Activated CD4-positive, CD25-positive, alpha-beta regulatory T cell treated with anti-CD3 and anti-CD28 coated beads, Interleukin-2, amount 50 U/mL, for 16 hours (primary cell): ENCODE measurements at places on chromosomes 2 and 18.

GRCh38 chr2:218711550-218711929 is 905 bp downstream of the TTLL4 start:
- DNase-seq, result no peak

- no peak for DNase-seq
Measured at GRCh38 chr18:48154828-48155227, 224.4 kb upstream of the SMAD2 start.

DNA sequence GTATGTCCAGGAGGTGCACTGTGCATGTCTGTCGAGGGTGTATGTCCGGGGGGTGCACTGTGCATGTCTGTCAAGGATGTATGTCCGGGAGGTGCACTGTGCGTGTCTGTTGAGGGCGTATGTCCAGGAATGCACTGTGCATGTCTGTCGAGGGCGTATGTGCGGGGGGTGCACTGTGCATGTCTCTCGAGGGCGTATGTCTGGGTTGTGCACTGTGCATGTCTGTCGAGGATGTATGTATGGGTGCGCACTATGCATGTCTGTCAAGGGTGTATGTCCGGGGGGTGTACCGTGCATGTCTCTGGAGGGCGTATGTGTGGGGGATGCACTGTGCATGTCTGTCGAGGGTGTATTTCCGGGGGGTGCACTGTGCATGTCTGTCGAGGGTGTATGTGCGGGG is 249.3 kb upstream of the MYT1L start:
- no peak for DNase-seq

- DNase-seq, result no peak
Measured at GRCh38 chr2:67320861-67321587, 76.1 kb upstream of the ETAA1 start.

GRCh38 chr2:133755480-133756300 is 187.4 kb upstream of the NCKAP5 start:
- DNase-seq, result no peak

GRCh38 chr2:23107327-23107941 is 277.5 kb upstream of the KLHL29 start:
- no peak for DNase-seq

DNA sequence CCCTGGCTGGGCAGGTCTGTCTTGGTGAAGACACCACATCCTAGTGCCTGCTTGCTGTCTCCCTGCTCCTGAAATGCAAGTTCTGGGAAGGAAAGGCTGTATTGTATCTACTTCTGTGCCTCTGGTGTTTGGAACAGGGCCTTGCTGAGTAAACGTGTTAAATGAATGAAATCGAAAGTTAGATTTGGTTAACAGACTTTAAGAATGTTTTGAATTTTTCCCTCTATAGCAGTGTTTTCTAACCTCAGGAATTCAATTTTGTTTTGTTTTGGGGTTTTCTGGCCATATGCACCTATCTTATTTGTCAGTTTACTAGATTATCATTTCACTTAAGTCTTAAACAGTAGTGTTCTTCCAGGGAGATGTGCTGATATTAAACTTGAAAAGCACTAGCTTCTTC is 20.7 kb downstream of the FARP2 start:
- no peak for DNase-seq

DNA sequence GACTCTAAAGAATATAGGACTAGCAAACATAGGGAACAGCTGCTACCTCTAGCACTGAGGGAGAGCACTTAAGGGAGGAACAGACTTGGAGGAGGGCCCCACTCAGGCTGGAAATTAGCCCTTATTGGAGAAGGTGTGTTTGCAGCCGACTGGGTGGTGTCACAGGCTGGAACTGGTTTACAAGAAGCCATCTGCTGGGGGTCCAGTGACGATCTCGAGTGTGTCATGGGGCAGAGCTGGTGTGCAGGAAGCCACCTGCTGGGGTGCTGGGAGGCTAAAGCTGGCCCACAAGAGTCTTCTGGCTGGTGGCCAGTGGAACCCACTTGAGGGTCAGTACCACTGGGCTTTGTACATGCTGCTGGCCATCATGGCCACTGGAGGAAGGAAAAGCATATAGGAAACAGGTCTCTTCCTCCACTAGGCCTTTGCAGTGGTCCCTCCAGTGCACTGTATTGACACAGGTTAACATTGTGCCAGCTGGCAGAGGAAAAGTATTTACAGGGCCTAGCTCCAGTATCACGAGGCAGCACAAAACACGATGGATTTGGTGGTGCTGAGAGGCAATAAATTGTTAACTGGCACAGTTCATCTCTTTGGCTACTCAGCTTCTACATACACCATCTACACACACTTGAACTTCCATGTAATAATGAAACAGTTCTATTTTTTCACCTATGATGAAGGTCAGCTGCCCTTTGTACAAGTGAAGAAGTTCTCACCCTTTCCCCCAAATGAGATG is 43.6 kb downstream of the MAP3K20 start:
- DNase-seq, result no peak

- DNase-seq, result no peak
Measured at GRCh38 chr2:222295368-222296062, 3.3 kb downstream of the PAX3 start.

DNA sequence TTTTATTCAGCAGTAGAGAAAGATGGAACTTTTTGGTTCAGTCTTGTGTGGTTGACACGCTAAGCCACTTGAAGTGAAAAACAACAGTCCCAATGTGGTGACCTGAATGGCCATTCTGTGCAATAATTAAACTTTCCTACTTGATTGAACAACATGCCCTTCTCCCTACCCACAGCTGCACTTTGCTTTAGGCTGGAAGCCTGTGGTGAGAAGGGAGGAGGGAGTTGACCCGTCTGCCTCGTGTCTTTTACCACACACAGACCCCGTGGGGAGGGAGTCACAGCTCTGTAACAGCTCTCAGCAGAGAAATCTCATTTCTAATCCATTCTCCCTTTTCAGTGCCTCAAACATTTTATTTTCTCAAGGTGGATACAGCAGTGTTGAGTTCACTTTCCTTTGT is 138.2 kb upstream of the PKDCC start:
- DNase-seq, result no peak

DNA sequence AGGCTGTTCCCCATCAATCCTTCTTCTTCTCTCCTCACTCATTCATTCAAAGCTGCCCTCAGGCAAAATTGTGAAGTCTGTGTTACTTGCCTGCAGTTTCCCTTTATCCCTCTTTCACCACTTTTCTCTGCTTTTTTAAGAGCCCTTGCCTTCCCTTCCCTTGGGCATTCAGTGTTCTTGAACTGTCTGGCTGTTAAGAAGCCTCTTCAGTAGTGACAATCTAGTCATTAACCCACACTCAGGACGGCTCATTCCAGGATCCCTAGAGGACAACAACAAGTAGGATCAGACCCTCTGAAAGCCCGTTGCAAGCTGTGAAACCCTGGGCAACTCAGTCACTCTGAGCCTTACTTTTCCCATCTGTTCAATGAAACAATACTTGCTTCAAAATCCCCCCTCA is 615.7 kb downstream of the EPHA4 start:
- DNase-seq, result no peak

DNA sequence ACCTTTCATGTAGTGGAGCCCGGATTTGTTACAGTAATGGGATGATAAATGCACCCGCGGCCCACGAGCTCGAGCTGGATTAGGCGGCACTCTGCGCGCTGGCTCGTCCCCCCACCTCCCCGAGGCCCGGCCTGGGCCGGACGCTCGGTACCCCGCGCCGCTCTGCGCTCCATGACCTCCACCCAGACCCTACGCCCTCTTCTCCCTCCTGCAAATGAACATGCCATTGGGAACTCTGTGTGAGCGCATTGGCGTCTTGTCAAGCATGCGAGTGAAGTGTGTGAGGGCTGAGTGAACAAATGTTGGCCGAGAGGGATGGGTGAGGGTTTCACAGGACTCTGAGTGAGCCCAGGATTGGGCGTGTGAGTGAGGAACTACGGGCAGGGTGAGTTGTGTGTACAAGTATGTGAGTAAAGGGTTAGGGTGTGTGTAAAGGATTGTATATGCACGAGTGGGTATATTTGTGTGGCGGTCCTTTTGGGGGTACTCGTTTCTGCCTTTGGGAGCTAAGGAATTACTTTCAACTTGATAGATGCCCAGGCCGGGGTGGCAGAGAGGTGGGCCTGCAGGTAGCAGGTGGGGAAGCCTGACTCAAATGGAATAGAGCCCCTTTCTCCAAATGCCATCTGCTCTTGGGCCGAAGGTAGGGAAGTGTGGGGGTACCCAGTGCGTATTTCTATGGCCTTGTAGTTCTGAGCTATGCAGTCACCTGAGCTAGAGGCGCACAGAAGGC is 2.9 kb upstream of the EN1 start:
- DNase-seq, result no peak

DNA sequence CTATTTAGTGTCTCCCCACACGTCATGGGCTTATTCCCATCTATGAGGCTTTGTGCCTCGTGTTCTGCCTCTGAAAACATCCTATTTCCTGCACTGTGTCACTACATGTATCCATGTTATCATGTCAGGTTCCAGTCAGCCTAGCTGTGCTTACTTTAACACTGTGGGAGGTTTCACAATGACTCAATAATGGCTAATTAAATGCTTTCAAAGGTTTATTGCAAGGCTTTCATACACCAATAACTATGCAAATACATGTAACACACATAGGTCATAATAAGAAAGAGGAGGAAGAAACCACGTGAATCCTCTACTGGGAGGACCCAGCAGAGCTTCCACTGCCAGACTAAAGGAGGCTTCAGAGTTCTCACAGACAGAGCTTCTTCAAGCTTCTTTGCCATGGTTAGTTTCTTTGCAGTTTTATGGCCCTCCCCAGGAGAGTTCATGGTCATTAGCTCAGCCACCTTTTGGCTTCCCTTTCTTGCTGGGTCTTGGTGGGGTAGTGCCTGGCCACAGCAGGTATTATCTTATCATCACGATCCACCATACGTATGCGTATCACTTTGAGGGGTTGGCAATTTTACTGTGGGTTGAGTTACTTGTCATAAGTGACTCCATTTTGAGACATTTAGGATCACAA is 5.1 kb upstream of the COLEC12 start:
- no peak for DNase-seq

- no peak for DNase-seq
Measured at GRCh38 chr2:73373344-73373743, 12.3 kb upstream of the ALMS1 start.

DNA sequence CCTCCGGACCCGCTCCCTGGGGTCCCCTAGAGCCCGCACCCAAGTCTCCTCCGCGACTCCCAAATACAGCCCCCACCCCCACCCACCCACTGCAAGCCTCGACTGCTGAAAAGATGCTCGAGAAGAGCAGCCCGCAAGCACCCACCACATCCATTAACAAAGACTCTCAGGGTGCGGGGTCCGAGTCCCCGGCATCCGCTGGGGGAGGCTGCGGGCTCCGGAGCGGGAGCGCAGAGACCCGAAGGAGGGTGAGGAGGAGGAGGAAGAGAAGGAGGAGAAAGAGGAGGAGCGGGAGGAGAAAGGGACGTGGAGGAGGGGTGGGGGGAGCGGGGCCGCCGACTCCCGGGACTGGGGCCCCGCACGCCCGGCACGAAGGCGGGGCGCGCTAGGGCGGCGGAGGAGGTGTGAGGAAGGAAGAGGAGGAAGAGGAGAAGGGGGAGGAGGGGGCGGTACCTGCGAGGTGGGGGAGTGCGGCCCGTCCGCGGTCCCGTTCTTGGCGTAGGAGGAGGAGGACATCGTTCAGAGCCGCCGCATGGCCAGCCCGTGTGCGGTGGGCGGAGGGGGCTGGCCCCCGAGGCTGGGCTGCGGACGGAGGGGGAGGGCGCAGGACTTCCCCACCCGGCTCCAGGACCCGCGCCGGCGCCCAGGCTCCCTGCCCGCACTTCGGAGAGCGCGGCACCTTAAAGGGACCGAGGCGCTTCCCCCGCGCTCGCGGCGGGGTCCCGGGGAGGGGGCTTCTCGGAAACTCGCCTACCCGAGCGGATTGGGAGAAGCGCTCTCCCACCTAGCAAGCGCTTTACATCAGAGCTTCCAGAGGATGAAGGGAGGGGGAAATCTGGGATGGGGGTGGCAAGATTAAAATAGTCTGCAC is at the start of gene CACNB4:
Gene CACNB4, minus strand, starts transcription at position 549 of the 871 bp plus-strand sequence.
- no peak for DNase-seq

- no peak for DNase-seq
Measured at GRCh38 chr2:8571301-8571791, 110.5 kb upstream of the ID2 start.

DNA sequence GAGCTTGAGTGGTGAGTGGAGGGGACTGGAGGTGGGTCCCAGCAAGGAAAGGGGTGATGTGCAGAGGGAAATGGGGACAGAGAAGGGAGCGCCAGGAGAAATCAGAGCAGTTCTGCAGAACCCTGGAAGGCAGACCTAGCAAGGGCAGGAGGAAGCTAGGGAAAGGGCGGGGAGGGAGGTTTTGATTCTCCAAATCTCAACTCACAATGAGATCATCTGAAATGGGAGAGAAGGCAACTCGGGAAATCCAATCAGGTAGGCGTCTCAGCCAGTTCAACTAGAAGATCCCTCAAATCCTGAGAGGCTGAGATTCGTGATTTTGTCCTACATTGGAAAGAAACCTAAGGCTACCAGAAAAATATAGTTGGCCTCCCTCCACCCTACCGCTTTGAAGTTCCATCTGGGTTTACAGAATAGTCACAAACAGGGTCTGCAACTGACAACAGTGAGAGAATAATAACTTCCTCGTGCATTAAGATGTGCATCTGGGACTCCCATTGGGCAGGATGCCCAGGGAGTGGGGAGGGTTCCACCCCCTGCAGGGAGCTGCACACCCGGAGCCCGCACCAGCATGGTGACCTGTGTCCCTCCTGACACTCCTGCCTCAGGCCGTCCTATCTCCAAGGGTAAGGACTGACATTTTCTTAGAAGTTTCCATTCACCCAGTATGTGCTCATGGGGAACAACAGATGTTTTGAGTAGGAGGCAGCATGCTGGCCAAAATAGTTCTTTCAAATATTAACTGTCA is 113.3 kb upstream of the ODC1 start:
- DNase-seq, result no peak

GRCh38 chr18:23058746-23059415 is 76.4 kb upstream of the CABLES1 start:
- no peak for DNase-seq

GRCh38 chr2:218859988-218860831 is 605 bp downstream of the WNT6 start:
- no peak for DNase-seq

GRCh38 chr18:61722247-61722646 is 170.6 kb downstream of the RNF152 start:
- no peak for DNase-seq

DNA sequence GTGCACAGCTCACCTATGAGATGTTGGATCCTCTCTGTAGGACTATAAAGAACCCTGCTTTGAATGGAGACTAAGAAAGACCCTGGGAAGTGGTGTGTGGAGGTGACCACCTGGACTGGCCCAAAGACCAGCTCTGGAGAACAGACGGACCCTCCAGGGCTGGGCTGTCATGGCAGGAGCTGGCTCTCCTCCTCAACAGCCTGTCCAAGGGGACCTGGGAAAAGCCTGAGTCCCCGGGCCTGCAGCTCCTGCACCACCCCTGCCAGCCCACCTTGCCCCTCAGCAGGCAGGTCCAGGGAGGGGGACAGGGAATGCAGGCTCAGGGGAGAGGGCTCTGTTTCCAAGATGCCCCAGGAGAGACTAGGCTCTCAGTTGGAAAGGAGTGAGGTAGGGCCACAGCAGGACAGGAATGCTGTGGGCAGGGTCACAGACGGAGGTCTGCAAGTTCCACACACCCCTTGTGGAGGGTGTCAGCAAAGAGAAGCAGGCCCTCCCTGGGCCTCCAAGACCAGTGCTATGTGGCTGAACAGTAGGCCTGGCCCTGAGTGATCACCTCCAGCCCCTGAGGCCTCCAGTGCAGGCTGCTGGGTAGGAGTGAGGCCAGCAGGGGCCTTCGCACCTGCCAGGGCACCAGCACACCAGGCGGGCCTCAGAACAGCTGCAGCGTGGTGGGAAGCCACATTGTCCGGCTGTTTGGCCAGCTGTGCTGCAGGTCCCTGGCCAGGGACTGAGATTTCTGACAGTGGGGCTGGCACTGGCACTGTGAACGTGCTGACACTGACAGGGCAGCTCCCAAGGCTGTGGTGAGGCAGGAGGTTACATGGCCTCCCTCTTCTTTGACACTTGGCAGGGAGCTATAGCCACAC is 86.4 kb upstream of the OTOS start:
- DNase-seq, result no peak
